ENCODE measurements at places on chromosomes 16 and 17.

DNA sequence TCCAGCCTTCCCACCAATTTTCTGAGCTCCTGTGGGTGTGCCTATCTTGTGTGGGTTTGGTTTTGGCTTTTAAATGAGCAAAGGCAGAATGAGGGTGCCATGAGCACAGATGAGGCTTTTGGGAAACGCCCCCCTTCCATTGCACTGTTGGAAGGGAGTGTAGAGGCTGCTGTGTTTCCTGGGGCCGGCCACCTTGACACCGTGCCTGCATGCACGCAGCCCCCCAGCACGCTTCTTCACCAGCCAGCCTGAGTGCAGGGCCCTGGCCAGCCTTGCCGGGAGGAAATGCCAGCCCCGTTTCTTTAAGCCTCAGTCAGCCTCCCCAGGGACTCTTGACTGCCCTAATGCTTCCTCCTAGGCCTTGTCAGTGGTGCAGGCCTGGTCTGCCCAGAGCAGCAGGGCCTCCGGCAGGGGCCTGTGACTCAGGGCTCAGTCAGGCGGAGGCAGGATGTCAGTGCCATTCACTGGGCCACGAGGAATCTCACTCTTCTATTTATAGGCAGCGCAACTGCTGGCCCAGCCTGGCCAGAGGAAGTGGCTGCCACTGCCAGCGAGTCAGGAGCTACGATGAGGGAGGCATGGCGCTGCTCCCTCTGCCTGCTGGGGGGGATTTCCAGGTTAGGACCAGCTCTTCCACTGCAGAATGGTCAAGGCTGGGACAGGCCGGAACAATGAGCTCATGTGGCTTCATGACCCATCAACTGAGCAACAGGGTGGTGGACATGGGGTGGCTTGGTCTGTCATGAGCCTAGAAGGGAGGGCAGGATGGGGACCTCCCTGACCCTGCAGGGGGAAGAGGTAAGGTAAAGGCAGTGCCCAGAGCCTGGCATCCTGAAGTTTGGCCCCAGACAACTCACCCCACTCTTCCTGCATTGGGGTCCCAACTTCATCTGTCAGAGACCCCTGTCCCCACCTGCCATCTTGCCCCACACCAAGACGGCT is 205.2 kb downstream of the RAB11FIP4 start:
- DNase-seq = peak; percentile 35

DNA sequence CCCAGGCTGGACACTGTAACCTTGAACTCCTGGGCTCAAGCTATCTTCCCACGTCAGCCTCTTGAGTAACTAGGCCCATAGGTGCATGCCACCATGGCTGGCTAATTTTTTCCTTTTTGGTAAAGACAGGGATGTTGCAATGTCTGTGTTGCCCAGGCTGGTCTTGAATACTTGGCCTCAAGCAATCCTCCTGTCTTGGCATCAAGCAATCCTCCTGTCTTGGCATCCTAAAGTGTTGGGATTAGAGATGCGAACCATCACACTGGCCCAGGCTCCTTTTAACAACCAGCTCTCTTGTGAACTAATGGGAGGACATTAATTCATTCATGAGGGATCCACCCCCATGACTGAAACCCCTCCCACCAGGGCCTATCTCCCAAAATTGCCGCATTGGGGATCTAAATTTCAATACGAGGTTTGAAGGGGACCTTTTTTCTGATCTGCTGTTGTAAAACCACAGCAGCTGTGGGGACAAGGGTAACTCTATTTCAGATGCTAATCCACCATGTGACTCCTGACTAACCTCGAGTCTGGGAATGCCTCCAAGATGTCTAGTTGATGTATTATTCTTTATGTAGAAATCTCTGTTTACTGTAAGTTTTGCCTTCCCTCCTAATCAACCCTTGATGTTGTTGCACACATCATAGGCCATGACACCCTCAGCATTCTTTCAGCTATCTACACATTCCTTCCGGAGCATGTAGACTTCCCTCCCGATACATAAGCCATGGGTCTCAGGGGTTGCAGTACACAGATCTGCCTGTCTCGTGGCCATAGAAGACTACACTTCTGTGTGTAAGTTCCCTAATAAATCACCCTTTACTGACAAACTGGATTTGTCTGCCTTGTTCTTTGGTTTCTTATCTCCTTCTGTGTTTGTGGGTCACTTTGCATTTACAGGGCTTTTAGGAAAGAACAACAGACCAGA is 37.6 kb downstream of the RNF112 start:
- no peak for DNase-seq

- no peak for DNase-seq
Measured at GRCh38 chr17:71511266-71511995, 609.4 kb upstream of the SOX9 start.

DNA sequence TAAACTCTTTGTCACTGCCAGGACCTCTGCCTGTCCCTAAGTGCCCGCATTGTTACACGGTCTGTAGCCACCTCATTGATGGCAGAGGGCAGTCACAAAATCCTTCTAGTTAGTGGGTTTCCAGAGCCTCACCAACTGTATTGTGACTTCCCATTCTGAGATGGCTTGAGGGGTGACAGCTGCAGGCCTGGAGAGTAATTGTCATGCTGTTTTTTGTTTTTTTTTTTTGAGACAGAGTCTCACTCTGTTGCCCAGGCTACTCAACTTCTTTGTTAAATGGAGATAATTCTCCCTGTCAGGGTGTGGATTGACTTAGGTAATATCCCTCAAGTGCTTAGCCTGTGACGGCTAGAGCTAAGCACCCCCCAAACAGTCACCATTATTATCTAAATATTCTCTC is 77.9 kb downstream of the SDR42E1 start:
- DNase-seq = no peak

DNA sequence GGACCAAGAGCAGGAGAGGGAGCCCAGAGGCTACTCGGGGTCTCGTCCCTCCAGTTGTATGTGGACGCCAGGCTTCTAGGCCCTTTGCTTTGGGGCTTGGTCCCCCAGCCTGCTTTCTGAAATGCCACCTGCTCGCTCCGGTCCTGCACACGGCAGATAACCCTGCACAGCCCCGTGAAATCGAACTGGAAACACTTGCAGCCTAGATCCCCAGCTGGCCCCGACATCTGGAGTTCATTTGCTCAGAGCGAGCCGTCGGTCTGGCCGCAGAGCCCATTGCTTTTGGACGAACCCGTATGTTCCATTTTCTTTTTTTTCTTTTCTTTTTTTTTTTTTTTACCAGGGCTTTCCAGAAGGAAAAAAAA is 22.9 kb downstream of the C1QTNF1 start:
- DNase-seq = no peak
